Fibroblast of skin of left biceps (primary cell): ENCODE measurements at places on chromosomes 4 and X.

- DNase-seq = no peak
These were observed 1.0 kb upstream of the DDX60 start for GRCh38 chr4:168319486-168320019.

GRCh38 chrX:16712548-16713155 is at the start of gene CTPS2:
TSS of gene CTPS2 (minus strand) at chrX:16712669. CDS start at chrX:16702902, 9,767 bp downstream.
- DNase-seq = no peak

DNA sequence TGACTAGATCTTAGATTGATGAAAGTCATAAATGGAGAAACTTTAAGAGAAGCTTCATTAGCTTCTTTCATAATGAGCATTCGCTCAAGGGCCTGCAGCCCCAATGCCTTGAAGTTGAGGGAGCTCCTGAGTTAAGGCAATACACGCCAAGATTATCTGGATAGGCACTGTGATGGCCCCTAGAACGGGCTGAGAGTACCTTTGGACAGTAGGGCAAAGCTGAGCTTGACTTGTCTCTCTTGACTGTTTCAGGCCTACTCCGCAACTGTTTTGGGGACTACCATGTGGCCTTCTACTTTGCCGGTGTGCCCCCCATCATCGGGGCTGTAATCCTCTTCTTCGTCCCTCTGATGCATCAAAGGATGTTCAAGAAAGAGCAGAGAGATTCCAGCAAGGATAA is 83.3 kb downstream of the RLIM start:
- DNase-seq = no peak

DNA sequence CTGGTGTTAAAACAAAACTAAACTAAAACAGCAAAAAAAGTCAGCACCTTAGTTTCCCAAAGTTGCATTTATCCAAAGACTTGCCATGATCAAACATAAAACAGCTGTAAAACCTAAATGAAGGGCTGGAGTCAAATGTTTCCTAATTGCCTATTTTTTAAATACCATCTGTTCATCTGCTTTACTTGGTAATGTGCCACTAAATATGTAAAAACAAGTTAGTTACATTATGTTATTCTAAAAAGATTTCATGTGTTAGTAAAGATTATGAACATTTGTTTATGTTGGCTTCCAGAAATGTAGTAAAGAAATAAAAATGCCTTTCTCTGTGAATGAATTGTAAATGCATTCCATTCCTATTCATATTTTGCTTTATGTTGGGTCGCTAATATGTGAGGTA is 977.8 kb downstream of the FSTL5 start:
- DNase-seq = no peak

GRCh38 chrX:68461093-68461492 is 27.8 kb upstream of the OPHN1 start:
- no peak for DNase-seq

DNA sequence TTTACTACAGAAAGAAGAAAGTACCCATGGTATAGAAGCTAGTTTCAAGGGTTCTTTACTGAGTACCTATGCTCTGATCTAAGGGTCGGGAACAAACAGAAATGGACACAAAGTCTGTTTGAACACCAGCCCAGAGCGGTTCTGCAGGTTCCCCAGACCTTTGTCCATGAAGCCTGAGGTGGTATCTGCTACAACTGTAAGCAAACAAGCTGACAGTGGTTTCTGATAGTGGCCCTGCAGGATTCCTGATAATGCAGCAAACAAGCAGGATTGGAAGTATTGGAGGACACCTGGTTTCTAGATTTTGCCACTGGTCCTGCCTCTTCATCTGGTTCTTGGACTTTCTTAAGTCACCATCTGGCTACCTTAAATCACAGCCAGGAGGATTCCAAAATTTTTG is 23.7 kb downstream of the SMPX start:
- DNase-seq = no peak

DNA sequence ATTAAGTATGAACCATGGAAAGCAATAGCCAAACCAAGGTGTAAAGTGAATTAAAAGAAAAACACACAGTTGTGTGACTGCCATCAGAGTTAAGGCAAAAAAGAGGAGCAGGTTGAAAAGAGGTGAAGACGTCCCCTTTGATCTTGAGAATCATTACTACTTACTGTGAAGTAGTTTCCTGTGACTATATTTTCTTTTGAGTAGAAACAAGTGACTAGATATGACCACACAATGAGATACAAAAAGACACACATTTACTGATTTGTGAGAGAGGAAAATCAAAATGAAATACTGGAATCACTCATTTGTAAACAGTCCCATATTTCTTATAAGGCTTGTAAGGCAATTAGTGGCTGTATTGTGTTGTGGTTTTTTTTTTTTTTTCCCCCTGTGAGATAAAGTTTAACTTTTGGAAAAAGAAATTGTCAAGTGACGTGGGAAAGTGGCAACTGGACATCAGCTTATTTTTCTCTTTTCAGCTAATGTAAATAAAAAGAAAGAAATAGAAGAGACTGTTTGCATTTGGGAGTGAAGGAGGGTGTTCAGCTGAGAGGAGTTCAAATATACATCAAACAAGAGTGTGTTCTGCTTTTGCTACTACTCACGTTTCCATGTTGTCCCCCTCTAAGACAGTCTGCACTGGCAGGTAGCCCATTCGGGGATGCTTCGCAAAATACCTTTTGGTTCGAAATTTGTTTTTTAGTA is 106.4 kb upstream of the FTHL17 start:
- no peak for DNase-seq

GRCh38 chr4:105543881-105544280 is 8.5 kb upstream of the ARHGEF38 start:
- DNase-seq = no peak
